Stomach (tissue), 19 donors: ENCODE measurements at places on chromosomes 7 and 10. TPM values are rescaled to one million over a fixed set of nuclear protein-coding genes. Genes with fewer than 3 reads are reported as not detected.

DNA sequence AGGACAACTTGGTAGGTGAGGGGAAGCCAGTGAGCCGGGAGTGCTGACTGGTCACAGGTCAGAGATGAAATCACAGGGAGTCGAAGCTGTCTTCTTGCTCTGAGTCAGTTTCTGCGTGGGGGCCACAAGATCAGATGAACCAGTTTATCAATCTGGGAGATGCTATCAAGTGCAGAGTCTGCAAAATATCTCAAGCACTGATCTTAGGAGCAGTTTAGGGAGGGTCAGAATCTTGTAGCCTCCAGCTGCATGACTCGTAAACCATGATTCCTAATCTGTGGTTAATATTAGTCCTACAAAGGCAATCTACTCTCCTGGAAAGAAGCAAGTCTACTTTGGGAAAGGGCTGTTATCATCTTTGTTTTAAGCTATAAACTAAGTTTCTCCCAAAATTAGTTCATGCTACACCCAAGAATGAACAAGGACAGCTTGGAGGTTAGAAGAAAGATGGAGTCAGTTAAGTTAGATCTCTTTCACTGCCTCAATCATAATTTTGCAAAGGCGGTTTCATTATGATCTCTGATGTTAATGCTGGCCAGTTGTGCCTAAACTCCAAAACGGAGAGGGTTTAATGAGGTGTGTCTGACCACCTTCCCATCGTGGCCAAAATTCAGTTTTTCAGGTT, 8.4 kb upstream of the LMOD2 start:
- H3K36me3 ChIP-seq: no peaks in the 10 kb centered on the region
- H3K27ac ChIP-seq: no peak overlapping the region
- DNase-seq: no peak
- no peak overlapping the region for H3K4me3 ChIP-seq
- peaks cover 5% of the 10 kb centered on the region for H3K4me1 ChIP-seq
- no peaks in the 10 kb centered on the region for H3K27me3 ChIP-seq

- H3K4me1 ChIP-seq: no peaks in the 10 kb centered on the region
- H3K4me3 ChIP-seq: no peak overlapping the region
- no peaks in the 10 kb centered on the region for H3K36me3 ChIP-seq
- no peak for DNase-seq
- no peak overlapping the region for H3K27ac ChIP-seq
Measured at GRCh38 chr7:131723926-131724325, 167.5 kb upstream of the PODXL start.

DNA sequence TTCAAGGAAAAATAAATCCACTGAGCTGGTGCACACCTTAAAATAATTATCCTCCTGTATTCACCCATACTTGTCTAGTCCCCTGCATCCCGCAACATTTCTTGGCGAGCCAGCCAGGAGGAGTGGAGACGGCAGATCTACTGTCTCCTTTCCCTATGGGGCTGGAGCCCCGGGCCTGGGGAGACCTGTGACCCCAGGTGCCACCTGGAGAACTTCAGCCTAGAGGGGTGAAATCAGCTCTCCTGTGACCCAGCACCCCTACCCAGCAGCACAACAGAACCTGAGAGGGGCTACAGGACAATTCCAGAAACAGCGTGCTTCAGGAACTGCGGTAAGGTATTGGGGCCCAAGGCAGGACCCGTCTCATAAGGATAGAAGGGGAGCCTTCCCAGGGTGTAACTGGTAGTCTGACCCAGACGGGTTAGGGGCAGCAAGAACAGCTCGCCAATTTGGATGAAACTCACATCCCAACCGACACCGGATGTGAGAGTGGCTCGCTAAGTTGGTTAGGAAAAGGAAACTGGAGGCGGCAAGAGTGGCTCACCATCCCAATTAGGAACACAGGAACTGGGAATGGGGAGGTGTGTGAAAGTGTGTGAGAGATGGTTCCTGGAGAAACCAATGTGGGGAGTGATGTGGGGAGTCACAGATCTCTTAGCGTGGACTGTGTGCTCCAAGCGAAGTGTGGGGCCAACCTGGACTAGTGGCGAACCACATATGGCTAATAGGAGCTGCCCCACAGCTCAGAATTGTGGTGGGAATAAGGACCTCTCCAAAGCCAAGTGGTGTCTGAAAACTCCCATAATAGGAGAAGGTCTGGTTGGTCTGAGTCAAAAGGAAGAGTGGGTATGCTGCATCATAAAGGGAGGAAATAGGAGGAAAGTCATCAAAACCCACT, 15.1 kb upstream of the DENND2A start:
- H3K27ac ChIP-seq: peak overlapping the region; percentile 67
- no peak for DNase-seq
- H3K4me3 ChIP-seq: peak overlapping the region; percentile 32
- no peaks in the 10 kb centered on the region for H3K27me3 ChIP-seq
- no peaks in the 10 kb centered on the region for H3K36me3 ChIP-seq

- peaks cover 8% of the 10 kb centered on the region for H3K4me1 ChIP-seq
- no peaks in the 10 kb centered on the region for H3K36me3 ChIP-seq
- no peak overlapping the region for H3K27ac ChIP-seq
- no peaks in the 10 kb centered on the region for H3K27me3 ChIP-seq
- no peak overlapping the region for H3K4me3 ChIP-seq
Measured at GRCh38 chr7:154915600-154915999, 87.3 kb downstream of the PAXIP1 start.

GRCh38 chr10:4755286-4755989, 70.6 kb upstream of the AKR1E2 start:
- DNase-seq: no peak
- H3K4me3 ChIP-seq: no peak overlapping the region
- H3K4me1 ChIP-seq: no peaks in the 10 kb centered on the region
- H3K36me3 ChIP-seq: no peaks in the 10 kb centered on the region
- H3K27ac ChIP-seq: no peak overlapping the region

TRIL gene
- 3.6 TPM for total RNA-seq
